Endothelial cell of umbilical vein (primary cell): ENCODE measurements at places on chromosomes 16 and 17. TPM values are rescaled to one million over a fixed set of nuclear protein-coding genes. Genes with fewer than 3 reads are reported as not detected.

PKMYT1 gene
- 36.1 and 48.5 TPM in 2 replicates for total RNA-seq

KRT20 gene
- not detected in 2 replicates for total RNA-seq

FBXO39 gene
- 0.20 and 0.99 TPM in 2 replicates for total RNA-seq

TNK1 gene
- total RNA-seq: 0.58 and 0.67 TPM in 2 replicates

YPEL3 gene
- 46.1 and 47.6 TPM in 2 replicates for total RNA-seq

C1QTNF8 gene
- total RNA-seq: not detected in 2 replicates

ATP2C2 gene
- not detected in 2 replicates for total RNA-seq

SDF2 gene
- 52.6 and 56.4 TPM in 2 replicates for total RNA-seq

TBC1D3I gene
- 0.60 and 1.3 TPM in 2 replicates for total RNA-seq

KRT33A gene
- not detected in 2 replicates for total RNA-seq

CLEC19A gene
- total RNA-seq: not detected in 2 replicates
